ENCODE measurements at places on chromosomes 5 and 9. TPM values are rescaled to one million over a fixed set of nuclear protein-coding genes. Genes with fewer than 3 reads are reported as not detected.

DNA sequence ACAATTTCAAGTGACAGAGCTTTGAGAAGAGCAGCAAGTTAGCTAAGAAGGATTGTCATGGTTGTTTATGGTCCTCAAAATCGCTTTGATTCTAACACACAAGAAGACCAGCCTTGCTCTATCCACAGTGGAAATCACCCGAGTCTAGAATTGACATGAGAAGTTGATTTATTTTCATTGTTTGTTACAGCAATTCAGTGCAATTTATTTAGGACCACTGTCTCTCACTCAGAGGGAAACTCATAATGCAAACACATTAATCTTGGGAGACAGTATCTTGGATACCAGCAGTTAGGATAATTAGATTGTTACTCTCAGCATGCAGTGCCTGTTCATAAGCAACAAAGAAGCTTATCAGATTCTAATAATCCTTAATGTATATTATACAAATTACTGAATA lies 498.9 kb downstream of the NTRK2 start:
- H3K4me1 ChIP-seq = no peaks in the 10 kb centered on the region
- no peak for DNase-seq
- no peaks in the 10 kb centered on the region for H3K27me3 ChIP-seq
- no peak overlapping the region for H3K4me3 ChIP-seq

- H3K4me3 ChIP-seq = no peak overlapping the region
- H3K36me3 ChIP-seq = no peaks in the 10 kb centered on the region
- DNase-seq = no peak
- H3K27me3 ChIP-seq = no peaks in the 10 kb centered on the region
- H3K27ac ChIP-seq = no peak overlapping the region
Measured at GRCh38 chr5:124831687-124832240, 85.3 kb upstream of the ZNF608 start.

DNA sequence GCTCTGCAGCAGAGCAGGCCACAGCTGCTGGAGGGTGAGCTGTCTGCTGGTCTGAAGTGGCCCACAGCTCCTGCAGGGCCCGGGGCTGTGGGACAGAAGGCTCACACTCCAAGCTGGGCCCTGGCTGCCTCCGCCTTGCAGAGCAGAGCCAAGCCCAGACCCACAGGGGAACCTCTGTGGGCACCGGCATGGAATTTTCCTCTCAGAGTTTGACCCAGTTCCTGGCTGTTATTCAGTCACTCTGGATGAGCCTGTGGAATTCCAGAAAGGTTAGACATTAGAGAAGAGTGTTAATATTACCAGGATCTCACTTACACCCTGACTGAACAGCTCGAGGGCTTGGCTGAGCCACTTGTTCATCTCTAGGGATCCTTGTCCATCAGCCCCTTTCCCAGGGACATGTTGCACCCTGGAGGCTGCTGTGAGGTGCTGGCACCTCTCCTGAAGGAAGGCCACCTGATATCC lies 17.5 kb downstream of the IL9 start:
- no peaks in the 10 kb centered on the region for H3K4me1 ChIP-seq
- no peak overlapping the region for H3K27ac ChIP-seq
- H3K27me3 ChIP-seq = peaks cover 10% of the 10 kb centered on the region
- H3K36me3 ChIP-seq = no peaks in the 10 kb centered on the region
- no peak for DNase-seq

DNA sequence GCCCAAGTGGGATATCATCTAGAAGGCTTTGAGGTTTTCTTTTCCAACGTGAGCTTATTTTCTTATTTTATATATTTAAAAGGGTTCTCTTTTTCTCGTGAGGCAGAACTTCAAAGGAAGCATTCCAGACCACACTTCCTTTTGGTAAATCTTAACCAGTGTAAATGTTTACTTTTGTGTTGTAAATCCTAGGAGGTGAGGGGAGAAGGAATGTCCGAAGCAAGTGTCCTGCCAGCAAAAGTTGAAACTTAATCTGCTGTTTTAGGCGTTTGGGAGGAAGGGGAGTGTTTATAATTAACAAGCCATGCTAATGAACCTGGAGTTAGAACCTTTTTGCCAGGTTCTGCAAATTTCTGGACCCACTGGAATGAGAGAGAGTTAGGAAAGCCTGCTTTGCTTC lies 37.9 kb downstream of the WWC1 start:
- no peak overlapping the region for H3K4me3 ChIP-seq
- H3K27ac ChIP-seq = no peak overlapping the region
- peaks cover 3% of the 10 kb centered on the region for H3K4me1 ChIP-seq
- no peak for DNase-seq
- no peaks in the 10 kb centered on the region for H3K36me3 ChIP-seq

DNA sequence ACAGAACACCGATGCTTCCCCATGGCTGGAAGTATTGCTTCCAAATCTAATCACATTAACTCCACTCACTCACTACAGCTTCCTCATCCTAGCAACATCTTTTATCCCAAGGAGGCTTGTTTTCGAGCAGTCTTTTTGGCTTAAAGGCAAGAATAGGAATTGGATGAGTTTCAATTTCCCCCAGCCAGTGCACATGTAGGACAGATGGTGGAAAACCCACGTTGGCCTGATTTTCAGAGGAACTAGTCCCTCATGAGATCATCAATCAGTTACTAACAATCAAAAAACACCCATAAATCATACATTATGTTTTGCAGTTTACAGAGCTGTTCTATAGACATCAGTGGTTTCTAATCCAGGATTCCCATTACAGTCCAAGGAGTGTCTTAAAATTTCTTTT lies 48.5 kb upstream of the AGXT2 start:
- H3K4me3 ChIP-seq = no peak overlapping the region
- DNase-seq = no peak
- H3K27ac ChIP-seq = no peak overlapping the region
- H3K36me3 ChIP-seq = no peaks in the 10 kb centered on the region
- H3K4me1 ChIP-seq = no peaks in the 10 kb centered on the region

DNA sequence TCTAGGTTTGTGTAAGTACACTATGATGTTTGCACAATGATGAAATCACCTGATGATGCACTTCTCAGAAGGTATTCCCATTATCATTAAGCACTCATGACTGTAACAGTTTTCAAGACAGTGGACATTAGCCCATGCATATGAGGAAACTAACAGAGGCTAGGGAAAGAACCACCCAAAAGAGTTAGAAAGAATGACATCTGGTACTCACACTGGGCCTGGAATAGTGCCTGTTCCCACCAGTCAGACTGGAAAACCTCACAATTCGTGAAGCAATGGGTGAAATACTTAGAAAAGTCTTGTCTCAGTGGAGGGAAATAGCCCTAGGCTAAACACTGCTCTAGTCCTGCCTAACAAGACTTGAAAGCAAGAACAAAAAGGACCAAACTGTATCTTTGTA lies 117.4 kb upstream of the GDNF start:
- no peaks in the 10 kb centered on the region for H3K36me3 ChIP-seq
- no peak overlapping the region for H3K4me3 ChIP-seq
- H3K27me3 ChIP-seq = no peaks in the 10 kb centered on the region
- no peak overlapping the region for H3K27ac ChIP-seq

GABRG2 gene
- not detected for total RNA-seq

GRCh38 chr9:38030658-38031057 lies 38.4 kb downstream of the SHB start:
- no peaks in the 10 kb centered on the region for H3K36me3 ChIP-seq
- no peak overlapping the region for H3K27ac ChIP-seq
- peaks cover 6% of the 10 kb centered on the region for H3K4me1 ChIP-seq
- H3K27me3 ChIP-seq = peaks cover 3% of the 10 kb centered on the region
- no peak for DNase-seq

DAB2 gene
- total RNA-seq = not detected

Measured in activated B cell treated with CpG ODN at 0.5 μM for 24 hours (primary cell).